ENCODE measurements at places on chromosomes 7 and 10.

DNA sequence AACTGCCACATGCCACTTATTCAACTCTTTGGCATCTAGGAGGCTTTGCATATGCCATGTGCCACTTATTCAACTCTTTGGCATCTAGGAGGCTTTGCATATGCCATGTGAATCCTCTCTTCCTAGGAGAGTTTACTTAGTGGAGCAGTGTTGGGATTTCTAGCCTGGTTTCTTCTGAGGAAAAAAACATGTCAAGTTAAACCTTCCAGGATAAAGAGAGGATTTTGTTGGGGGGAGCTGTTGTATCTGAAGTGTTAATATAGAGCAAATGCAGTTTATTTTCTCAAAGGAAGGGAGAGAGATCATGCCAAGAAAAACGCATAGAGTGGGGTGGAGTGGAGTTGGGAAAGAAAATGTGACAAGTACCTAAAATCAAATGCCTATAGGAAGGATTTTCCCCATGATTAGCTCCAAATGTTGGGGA, 91.5 kb downstream of the MCU start:
- DNase-seq, result no peak

DNA sequence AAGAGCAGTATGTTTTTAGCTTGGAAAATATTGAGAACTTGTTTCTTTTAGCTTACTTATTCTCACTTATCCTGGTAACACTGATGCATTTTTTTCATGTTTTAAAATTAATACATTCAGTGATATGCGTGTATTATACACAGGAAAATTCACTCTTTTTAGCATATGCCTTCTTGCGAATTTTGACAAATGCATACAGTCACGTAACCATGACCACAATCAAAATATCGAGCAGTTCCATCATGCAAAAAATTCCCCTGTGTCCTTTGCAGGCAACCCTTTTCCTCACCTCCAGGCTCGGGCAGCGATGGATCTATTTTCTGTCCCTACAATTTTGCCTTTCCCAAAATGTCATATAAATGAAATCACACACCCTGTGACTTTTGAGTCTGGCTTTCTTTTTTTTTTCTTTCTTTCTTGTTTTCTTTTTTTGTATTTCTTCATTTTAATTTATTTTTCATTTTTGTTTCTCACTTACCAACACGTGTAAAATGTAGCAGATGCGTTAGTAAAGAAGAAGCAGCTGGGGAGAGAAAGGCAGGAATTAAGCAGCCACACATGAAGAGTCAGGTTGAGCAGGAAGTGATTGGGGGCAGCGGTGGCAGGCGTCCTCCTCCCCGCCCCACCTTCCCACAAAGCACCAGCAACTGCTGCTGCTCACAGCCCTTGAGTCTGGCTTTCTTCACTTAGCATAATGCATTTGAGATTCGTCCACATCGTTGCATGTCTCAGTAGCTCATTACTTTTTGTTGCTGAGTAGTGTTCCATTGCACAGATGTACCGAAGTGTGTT, 29.9 kb downstream of the ADRB1 start:
- DNase-seq, result no peak

GRCh38 chr7:94557215-94557614, 47.6 kb downstream of the CASD1 start:
- no peak for DNase-seq

DNA sequence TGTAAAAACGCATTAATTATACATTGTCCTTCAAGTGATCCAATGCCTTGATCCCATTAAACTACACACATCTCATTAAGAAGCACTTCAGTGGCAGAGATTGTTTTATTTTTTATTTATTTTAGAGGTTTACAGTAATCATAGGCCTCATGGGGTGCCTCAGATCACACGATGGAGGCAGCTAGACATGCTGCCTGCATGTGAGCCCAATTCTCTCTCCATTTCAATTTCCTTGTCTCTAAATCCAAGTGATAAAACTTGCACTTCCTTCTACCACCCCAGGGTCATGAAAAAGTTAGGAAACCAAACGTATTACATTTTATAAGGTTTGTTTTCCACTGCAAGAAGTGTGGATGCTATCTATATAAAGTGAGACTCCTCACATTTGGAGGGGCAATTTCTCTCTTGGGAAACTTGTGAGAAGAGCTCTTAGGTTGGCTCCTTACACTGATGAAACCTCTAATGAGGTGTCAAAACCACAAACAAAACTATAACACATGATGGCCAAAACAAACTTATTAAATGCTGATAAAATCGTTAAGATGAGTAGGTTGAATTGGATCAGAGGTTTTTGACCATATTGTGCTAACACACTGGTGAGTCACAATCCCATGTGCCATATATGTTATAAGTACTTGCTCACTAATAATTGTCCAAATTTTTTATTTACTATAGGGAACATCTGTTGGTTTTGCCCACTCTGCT, 22.3 kb upstream of the XPNPEP1 start:
- no peak for DNase-seq

DNA sequence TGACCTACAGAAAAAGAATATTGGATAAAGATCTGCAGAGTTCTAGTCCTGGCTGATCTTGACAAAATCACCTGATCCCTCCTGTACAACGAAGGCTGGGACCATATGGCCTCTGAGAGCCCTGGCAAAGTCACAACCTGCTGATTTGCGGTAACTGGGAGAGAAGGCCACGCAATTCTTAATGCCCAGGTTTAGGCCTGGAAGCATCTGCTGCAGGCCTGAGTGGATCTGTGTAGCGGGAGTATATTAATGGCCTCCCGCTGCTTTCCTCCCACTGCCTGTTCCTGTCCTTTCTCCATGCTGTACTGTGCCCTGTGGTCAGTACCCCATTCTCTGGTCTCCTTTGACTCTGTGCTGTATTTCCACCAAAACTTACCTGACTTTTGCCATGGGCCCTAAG, 24.2 kb downstream of the AKR1B1 start:
- no peak for DNase-seq

DNA sequence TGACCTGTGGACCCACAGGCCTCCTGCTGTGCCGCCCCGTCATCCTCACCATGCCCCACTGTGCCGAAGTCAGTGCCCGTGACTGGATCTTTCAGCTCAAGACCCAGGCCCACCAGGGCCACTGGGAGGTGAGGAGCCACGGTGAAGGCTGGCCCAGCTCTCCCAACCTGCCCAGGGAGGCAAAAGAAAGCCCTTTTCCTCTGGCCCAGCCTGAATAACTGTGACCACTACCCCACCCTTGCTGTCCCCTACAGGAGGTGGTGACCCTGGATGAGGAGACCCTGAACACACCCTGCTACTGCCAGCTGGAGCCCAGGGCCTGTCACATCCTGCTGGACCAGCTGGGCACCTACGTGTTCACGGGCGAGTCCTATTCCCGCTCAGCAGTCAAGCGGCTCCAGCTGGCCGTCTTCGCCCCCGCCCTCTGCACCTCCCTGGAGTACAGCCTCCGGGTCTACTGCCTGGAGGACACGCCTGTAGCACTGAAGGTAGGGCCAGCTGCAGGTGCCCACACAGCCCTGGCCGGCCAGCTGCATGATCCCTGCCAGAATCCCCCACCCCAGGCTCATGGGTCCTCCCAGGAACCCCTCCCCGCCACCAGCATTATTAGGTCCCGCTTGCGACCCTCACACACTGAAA, 25.5 kb upstream of the SLC29A3 start:
- no peak for DNase-seq

- DNase-seq, result no peak
Measured at GRCh38 chr7:92717623-92717992, 118.8 kb downstream of the CDK6 start.

GRCh38 chr10:86212391-86212700, 154.2 kb downstream of the GRID1 start:
- DNase-seq, result no peak

GRCh38 chr7:31986878-31987518, 83.2 kb downstream of the PDE1C start:
- peak; percentile 1 for DNase-seq

DNA sequence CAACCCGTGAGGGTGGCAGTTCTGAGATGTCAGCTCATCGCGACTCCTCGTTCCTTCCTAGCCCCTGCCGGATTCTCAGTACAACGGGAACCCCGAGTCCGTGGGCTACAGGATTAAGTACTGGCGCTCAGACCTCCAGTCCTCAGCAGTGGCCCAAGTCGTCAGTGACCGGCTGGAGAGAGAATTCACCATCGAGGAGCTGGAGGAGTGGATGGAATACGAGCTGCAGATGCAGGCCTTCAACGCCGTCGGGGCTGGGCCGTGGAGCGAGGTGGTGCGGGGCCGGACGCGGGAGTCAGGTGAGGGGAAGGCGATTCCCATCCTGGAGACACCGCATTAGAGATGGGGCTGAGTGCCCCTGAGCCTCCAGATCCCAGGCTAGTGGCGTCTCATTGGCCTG, 568.1 kb upstream of the FOXK1 start:
- no peak for DNase-seq
